Lower leg skin (tissue), 4 donors: ENCODE measurements at places on chromosomes 2 and 18. TPM values are rescaled to one million over a fixed set of nuclear protein-coding genes. Genes with fewer than 3 reads are reported as not detected.

The TUBA3E gene
- total RNA-seq = not detected

GRCh38 chr18:52237551-52237950 lies 102.4 kb upstream of the DCC start:
- DNase-seq = no peak

DNA sequence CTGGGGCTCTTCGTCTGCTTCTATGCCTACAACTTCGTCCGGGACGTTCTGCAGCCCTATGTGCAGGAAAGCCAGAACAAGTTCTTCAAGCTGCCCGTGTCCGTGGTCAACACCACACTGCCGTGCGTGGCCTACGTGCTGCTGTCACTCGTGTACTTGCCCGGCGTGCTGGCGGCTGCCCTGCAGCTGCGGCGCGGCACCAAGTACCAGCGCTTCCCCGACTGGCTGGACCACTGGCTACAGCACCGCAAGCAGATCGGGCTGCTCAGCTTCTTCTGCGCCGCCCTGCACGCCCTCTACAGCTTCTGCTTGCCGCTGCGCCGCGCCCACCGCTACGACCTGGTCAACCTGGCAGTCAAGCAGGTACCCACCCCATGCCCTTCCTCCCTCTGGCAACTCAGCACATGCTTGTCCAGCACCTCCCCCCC lies 24.2 kb downstream of the STEAP3 start:
- DNase-seq = no peak

DNA sequence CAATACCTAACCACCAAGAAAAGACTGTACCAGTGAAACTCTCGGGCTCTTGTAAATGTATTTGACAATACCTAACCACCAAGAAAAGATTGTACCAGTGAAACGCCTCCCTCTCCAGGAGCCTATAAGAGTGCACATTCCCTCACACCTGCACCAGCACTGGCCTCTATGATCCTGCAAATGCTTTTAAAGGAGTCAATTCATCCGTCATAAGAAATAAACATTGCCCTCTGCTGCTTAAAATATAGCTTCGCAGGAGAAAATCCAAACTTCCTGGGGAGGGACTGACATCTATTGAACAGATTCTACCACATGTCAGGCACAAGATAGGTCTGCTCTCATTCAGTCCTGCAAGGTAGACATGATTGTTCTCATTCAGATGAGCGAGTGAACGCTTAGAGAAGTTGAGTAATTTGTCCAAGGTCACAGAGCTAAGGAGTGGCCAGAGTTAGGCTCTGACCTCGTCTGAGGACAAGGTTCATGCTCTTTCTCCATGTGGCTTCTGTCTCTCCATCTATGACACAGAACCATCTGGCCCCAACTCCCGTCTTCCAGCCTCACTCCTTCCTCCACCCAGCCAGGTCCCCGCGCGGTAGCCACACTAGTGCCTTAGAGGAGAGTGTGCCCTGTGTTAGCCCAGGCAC lies 38.7 kb downstream of the MCFD2 start:
- DNase-seq = no peak

GRCh38 chr2:240638512-240639160 lies 13.4 kb downstream of the GPR35 start:
- no peak for DNase-seq
